ENCODE measurements at places on chromosomes 3 and 15. TPM values are rescaled to one million over a fixed set of nuclear protein-coding genes. Genes with fewer than 3 reads are reported as not detected.

Gene SGO1
- under 0.01 TPM for total RNA-seq

Gene CKMT1A
- total RNA-seq: 38.8 TPM

Gene BTBD1
- 78.2 TPM for total RNA-seq

Gene RPL39L
- 23.4 TPM for total RNA-seq

Gene ST3GAL6
- 2.9 TPM for total RNA-seq

Gene ARHGEF26
- total RNA-seq: 0.64 TPM

Gene A4GNT
- total RNA-seq: not detected

Gene GFM1
- total RNA-seq: 55.3 TPM

Gene SERPINI2
- not detected for total RNA-seq

Gene ZIC1
- total RNA-seq: not detected

Gene ATP2B2
- total RNA-seq: not detected

Gene SCAANT1
- total RNA-seq: not detected

Gene ITGB5
- total RNA-seq: 141 TPM

Gene CELSR3
- total RNA-seq: 1.1 TPM

Gene GLDN
- total RNA-seq: 0.13 TPM

Gene CPLX3
- not detected for total RNA-seq

Gene ADAMTS17
- total RNA-seq: 2.0 TPM

Gene TMEM41A
- total RNA-seq: 19.2 TPM

Gene C15orf61
- 1.8 TPM for total RNA-seq

Gene NRROS
- not detected for total RNA-seq

Gene CCDC39
- not detected for total RNA-seq

Gene WDR93
- total RNA-seq: not detected

Gene CCDC191
- 1.6 TPM for total RNA-seq

Gene TIMP4
- total RNA-seq: 2.6 TPM

Gene TRH
- total RNA-seq: not detected

Gene ITIH1
- total RNA-seq: not detected

Gene GOLGA8G
- total RNA-seq: not detected

Gene LRRC3B
- not detected for total RNA-seq

Gene GPR149
- total RNA-seq: not detected

Gene IMPG2
- 0.13 TPM for total RNA-seq

Gene TMEM62
- 22.5 TPM for total RNA-seq

Gene ARRDC4
- total RNA-seq: 3.9 TPM

Gene ZFAND6
- total RNA-seq: 186 TPM

Gene CAPN3
- 2.1 TPM for total RNA-seq

Gene COMMD4
- 63.9 TPM for total RNA-seq

Gene AADACL2
- total RNA-seq: not detected

Gene MST1
- 7.6 TPM for total RNA-seq

Gene CPA3
- total RNA-seq: not detected

Gene EAF1
- 34.0 TPM for total RNA-seq

Gene COL8A1
- total RNA-seq: 2.7 TPM

Gene MUSTN1
- total RNA-seq: not detected

Gene SLC22A13
- total RNA-seq: 0.77 TPM

Gene APBA2
- 5.3 TPM for total RNA-seq

Gene MYO5A
- total RNA-seq: 29.5 TPM

Gene PLSCR1
- total RNA-seq: 32.1 TPM

Gene GOLGA8H
- 0.13 TPM for total RNA-seq

Gene PLIN1
- total RNA-seq: 0.51 TPM

Gene CGNL1
- 1.5 TPM for total RNA-seq

Gene RAD51
- total RNA-seq: 0.53 TPM

Gene BSN
- under 0.01 TPM for total RNA-seq

Gene CLDN18
- total RNA-seq: not detected

Gene CTDSPL
- 80.6 TPM for total RNA-seq

Gene HAUS2
- 21.4 TPM for total RNA-seq

Gene CHST2
- total RNA-seq: 2.9 TPM

Gene TGM5
- total RNA-seq: 1.8 TPM
